ENCODE measurements at places on chromosomes 5 and 9.

GRCh38 chr9:35470894-35471293 lies 19.0 kb upstream of the RUSC2 start:
- DNase-seq = no peak

GRCh38 chr5:775961-776861 lies 8.3 kb downstream of the ZDHHC11B start:
- DNase-seq = no peak

GRCh38 chr9:503326-503725 lies 288.7 kb downstream of the DOCK8 start:
- no peak for DNase-seq

DNA sequence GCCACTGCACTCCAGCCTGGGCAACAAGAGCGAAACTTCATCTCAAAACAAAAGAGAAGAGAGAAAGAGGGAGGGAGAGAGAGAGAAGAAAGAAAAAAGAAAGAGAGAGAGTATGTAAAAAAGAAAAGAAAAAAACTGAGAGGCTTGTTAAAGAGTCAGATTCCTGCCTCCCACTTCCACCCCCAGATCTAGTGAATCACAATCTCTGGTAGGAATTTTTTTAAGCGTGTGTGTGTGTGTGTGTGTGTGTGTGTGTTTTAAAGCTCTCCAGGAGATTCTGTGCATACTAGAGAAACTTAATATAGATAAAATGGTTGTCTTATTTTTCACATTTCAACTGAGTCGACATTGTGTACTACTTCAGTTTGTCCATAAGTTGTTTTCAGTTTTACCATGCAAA lies 32.0 kb downstream of the SAR1B start:
- DNase-seq = no peak

DNA sequence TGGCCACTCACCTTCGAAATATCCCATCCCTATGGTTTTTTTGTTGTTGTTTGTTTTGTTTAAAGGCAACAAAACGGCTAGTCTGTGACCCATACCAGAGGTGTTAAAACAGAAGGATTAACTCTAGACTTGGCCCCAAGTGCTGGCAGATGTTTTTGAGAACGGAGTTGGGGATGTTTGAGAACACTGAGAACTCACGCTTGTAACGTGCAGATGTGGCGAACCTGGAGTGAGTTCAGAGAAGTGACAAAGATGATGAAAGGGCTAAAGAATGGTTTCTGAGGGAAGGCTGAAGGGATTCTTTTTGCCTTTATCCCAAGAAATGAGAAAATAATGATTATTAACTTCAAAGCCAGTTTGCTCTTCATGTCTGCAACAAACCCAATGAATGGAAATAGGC lies 286.5 kb downstream of the ZNF608 start:
- no peak for DNase-seq
